ENCODE measurements at places on chromosomes 3 and 15.
A peak's percentile ranks its signal among the peaks of the same experiment; 100 is the strongest.

DNA sequence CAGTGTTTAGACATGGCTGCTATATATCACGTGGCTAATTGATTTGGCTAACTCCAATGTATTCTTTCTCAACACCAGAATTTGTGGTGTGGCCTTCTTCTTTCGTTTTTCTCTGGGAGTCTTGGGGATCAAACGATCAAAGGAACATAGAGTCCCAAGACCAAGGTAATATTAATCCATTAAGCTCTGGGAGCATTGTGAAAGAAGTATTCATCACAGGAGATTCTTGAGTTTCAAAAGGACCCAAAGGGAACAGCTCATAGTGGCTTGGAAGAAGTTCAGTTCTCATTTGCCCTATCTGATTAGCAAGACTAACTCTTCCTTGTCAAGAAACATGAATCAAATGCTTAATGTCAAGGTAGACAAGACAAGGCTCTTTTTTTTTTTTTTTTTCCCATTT, 32.9 kb upstream of the TICRR start:
- DNase-seq, result no peak

- DNase-seq, result peak; percentile 48
Observed at GRCh38 chr3:160006282-160007163, 17.9 kb downstream of the IL12A start.

- no peak for DNase-seq
Observed at GRCh38 chr3:108182339-108182738, 39.9 kb downstream of the IFT57 start.

DNA sequence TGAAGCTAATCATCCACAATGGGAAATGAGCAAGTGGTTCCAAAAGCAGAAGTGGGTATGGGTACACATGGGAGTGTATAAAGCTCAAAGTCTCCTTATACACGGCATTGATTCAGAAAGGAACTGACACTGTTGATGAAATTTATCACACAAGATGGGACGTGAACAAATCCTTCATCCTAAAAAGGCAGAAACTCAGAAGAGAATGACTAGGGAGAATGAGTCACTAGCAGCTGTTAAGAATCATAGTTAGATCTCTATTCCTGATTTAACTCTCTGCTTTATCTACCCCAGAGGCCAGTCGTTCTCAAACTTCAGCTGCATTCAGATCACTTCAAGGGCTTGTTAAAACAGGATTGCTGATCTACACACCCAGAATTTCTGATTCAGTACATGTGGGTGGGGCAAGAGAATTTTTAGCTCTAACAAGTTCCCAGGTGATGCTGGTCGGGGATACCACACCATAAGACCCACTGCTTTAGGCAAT, 97.7 kb upstream of the PHLDB2 start:
- no peak for DNase-seq

- DNase-seq, result no peak
Observed at GRCh38 chr3:128040660-128041059, 11.6 kb upstream of the SEC61A1 start.

- peak; percentile 20 for DNase-seq
Observed at GRCh38 chr15:101537483-101538080, 48.1 kb upstream of the PCSK6 start.

DNA sequence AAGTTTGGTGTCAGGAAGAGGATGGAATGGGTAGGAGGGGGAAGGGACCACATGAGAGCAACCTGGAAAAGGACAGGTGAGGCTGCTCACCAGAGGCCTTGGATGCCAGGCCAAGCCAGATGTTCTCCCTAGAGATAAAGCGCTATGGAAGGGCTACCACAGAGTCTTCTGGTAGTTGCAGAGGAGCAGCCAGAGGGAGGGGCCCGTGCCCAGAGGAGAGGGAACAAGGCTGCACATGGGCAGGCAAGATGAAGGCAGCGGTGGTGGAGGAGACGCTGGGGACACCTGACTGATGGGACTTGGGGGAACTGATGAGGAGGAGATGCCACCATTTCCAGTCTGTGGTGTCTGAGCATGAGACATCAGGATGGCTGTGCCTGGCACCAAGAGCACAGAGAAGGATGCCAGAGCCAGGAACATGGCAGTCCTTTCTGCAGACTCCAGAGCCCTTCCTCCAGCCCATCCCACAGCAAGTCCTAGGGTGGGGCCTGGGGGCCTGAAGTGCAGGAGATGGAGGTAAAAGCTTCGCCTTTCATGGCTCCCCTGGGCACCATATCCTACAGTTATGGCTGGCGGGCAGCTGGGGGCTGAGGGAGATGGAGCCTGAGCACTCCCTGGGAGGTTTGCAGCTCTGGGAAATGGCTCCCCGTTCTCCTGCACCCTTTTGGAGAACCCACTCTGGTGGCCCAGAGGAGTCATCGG, 103.0 kb downstream of the ETFA start:
- DNase-seq, result no peak
